H54 (cell line): ENCODE measurements at places on chromosomes 5 and 9.
A peak's percentile ranks its signal among the peaks of the same experiment; 100 is the strongest.

- DNase-seq: no peak
Observed at GRCh38 chr5:9502050-9502834, 43.6 kb downstream of the SEMA5A start.

DNA sequence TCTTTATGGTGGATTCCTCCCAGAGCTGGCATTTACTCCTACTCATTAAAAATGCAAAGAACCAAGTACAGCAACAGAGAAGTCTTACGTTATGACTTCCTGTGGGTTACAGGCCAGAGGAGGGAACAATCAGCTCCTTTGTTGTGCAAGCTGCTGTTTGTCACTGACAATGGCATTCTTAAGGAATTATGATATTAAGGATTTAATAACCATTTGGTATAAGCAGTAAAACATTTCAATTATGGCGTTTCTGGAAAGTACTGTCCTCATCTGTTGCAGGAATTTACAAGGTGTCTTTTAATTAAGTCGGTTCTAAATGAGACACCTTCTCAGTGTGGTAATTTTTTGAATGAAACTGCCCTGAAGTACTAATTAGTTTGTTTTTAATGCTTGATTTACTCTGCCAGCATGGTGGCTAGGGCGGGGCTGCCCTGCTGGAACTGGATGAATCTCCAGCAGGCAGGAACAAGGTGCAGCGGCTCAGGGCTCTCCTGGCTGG is 49.1 kb upstream of the VDAC1 start:
- DNase-seq: peak; percentile 58

DNA sequence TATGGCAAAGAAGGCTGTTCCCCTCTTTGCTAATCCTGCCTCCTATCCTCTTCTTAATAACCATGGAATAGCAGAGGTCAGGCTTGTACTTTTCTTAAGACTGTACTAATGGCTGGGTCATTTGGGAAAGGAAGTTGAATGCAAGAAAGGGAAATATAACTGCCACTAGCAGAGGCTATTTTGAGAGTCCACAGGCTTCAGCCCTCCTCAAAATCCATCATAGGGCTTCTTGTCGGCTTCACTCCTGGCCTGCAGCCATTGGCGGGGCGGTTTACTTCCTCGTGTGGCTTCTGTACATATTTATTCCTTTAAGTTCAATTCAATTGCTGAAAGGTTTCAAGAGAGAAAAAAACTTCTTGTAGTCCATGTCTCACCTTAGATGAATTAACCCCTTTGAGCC is 2.8 kb upstream of the PARP8 start:
- no peak for DNase-seq

DNA sequence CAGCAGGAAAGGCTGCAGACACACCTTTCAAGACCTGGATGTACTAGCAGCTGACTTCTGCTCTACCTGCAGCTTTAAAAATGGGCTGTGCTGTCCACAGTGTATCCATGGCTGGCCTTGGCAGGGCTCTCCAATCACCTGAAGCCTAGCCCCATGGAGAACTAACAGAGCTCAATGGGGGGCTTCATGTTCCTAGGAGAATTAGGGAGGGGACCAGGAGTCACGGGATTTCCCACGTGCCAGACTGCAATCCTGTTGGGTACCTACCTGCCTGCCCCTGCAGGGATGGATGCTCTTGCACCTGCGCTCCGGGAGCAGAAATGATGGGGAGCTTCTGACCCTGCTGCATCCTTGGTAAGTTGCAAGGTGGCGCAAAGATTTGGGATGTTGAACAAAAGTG is 462.1 kb downstream of the ICE1 start:
- no peak for DNase-seq

DNA sequence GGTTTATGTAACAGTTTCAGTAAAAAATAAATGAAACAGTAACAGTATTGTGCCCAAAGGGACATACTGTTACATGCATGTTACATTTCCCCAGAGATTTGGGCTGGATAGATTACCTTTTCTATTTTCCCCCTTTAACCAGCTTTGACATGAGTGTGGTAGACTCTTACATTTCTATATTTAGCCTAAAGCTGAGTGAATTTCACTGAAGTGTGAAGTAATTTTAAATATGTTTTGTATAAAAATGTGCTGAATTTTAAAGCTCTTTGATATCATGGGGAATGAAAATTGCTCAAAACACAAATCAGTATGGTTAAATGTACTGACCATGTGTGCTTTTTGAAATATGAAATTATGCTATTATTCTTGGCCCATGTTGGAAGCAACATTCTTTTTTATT is 122.3 kb upstream of the CDH10 start:
- DNase-seq: no peak

DNA sequence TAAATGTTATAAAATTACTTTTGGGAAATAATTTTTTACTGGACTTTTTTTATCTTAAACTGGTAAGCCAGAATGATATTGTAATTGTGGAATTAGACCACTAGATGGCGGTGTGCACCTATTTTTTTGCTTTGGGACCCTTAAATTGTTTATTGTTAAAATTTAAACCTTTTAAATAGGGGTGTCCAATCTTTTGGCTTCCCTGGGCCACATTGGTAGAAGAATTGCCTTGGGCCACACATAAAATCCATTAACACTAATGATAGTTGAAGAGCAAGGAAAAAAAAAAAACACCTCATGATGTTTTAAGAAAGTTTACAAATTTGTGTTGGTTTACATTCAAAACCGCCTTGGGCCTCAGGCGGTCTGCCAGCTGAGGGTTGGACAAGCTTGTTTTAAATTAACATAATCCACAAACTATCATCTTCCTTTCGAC is 28.4 kb upstream of the GADD45G start:
- DNase-seq: no peak

- no peak for DNase-seq
Observed at GRCh38 chr5:56070851-56071465, 76.2 kb upstream of the IL6ST start.

DNA sequence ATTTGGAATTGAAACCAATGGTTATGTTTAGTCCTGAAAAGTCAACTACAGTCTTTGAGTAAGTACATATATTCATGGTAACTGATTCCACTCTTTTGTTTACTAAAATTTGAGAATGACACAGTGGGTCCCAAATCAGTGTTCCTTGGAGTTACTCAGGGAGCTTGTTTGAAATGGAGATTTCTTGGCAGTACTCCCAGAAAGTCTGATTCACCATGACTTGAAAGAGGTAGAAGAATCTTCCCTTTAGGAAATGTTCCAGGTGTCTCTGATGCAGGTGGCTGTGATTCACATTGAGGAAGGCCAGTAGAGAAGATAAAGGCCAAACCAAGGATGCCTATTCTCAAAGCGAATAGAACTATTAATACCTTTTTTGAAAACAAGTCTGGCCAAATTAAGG is 1078.3 kb downstream of the CDH12 start:
- peak; percentile 9 for DNase-seq

DNA sequence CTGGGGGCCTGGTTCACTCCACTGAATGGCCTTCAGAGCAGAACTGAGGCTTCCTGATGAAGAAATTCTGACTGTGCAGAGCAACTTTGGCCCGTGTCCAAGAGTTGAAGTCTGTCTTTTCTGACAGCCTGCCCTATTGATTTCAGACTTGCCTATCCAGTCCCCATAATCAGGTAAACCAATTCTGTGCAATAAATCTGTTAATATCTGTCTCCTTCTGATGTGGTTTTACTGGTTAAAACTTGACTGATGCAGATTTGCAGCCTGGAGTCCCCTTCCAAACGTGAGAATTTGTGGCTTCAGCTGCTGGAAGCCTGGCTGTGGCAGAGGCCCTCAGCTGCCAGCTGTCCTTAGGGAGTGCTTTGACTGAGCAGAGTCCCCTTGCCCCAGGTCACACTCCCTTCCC is 283.9 kb upstream of the ANKRD55 start:
- no peak for DNase-seq

DNA sequence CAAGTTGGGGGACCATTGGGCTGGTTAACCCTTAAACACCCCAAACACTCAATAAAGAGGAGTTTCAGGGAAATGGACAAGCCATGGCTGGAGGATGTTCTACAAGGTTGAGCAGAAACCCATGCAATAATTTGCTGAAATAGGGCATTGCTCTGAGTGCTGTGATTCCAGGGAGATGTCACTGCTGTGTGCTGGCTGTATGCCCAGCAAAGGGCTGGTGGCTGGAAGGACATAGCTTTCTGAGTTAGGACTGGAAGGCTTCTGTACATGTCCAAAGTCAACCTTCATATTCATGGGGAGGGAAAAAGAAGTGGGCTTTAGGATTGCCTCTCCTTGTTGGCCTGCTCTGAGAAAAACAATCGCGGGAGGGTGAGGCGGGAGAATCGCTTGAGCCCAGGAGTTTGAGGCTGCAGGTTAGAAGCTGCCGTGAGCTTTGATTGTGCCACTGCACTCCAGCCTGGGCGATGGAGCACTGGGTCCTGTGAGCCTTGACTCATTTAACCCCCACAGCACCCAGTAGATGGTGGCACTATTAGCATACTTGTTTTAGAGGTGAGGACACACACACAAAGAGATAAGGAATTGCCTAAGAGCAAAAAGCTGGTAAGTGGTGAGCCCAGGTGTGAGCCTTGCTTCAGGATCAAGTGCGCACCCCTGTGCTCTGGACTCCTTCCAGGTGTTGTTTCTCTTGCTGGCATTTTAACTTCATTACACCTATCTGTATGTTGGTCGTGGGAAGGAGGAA is 20.4 kb downstream of the IL12B start:
- DNase-seq: no peak

GRCh38 chr5:3386637-3387036 is 209.0 kb upstream of the IRX1 start:
- DNase-seq: no peak
